ENCODE measurements at places on chromosomes 4 and X.

DNA sequence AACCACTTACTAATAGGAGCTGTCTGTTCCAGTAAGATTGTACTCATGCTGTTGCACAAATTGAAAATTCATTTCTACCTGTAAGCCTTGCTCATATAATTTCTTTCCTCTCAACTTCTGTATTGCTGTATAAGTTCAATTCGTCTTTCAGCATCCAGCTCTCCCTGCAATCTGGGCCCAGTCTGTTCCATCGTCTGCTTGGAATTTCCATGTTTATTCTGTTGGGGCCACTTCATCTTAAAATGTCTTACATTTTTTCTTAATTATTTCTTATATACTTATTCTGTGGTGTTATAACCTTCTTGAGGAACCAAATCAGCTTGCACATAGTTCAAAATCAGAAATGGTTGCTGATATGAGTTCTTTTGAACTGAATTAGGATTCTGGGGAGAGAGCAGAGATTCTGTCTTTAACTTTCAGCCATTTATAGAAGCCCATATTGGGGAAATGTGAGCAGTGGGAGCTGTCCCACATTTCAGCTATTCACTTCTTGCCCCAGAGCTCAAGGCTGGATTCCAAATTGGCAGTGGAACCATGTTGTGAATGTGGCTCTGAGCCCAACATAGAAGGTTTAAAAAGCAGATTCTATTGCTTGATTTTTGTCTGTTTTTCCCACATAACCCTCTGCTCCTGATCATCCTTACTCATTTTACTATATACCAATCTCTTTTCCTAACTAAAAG lies 291.9 kb downstream of the BMPR1B start:
- DNase-seq, result no peak

GRCh38 chr4:27327421-27328181 lies 467.0 kb downstream of the STIM2 start:
- DNase-seq, result no peak

DNA sequence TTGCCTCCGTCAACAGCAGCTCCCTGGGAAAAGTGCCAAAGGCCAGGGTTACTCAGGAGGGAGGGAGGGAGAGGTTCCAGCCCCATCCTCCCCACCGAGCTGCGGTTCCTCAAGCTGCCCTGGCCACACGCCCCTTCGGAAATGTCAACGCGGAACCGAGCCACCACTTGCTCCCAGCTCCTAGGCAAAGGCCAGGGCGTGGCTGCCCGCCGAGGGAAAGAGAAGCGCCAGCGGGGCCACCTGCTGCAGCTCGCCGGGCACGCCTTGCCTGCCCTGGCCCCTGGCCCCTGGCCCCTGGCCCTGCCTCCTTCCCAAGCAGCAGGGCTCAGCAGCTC lies 15.3 kb downstream of the SLC6A8 start:
- DNase-seq, result no peak

DNA sequence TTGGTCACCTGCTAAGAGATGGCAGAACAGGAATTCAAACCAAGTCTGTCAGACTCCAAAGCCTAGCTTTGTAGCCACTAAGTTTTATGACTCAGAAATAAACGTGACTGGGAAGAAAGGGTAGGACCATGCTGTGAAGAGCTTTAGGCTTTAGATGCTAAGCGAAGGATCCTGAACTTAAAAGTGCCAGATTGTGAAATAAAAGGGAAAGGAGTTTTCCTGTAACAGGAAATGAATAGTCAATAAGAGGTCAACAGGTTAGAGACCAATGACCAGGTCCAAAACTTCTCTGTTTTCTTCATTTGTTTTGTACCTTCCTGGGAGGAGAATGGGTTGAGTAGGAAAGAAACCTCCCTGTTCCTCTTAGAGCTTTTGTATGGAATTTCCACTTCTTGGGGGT lies 98.8 kb upstream of the EOLA2 start:
- no peak for DNase-seq

DNA sequence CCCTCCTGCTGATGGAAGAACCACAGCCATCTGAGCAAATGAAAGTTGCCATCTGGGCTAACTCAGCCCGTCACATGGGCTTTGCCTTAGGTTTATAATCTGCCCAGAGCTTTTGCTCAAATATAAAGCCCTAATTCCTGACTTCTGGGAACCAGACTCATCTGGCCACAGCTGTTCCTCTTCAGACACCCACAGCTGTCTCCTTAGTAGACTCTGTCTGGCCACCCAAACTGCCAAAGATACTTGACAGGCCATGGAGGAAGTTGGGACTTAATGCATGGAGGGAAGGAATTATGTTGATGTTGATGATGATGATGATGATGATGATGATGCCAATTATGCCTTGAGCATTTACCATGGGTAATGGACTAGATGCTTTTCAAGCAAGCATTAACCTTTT lies 8.0 kb downstream of the LGI2 start:
- no peak for DNase-seq

GRCh38 chr4:141797966-141798365 lies 161.6 kb downstream of the IL15 start:
- no peak for DNase-seq

DNA sequence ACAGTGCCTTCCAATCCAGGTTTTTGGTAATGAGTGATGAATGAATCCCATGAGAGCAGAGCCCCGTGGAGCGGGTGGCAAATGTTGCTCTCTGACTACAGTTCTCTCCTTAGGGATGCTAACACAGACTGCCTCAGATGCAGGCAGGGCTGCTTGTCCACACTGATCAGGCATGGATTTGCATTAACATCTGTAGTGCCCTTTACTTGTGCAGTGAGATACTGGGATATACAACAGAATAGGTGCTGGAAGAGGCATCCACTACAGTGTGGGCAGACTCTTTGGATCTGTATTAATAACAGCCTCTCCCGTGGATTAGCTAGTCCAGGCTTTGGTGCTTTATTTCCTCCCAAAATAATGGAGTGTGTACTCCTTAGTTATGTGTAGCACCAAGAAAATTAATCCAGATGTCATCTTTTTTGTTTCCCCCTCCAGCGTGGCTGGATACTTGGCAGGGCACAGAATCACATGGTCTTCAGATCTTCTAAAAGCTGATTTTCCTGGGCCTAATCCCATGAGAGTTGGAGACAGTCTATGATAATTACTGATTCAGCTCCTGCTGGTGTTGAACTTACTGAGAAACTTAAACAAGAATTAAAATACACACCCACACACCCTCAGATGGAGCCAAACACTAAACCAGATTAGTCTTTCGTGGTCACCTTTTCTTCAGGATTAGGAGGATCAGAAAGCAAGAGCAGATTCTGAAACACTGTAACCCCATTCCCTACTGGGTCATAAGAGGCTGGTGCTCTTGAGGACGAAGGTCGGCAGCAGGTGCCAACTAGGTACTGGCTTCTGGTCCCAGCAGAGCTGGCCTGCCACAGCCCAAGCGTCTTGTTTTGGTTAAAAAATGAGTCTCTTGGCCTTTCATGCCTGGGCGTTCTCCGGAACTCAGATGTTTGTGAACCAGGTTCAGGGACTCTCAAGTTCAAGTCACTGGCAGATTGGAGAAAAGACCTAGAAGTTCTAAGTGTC lies 23.1 kb upstream of the NAP1L5 start:
- no peak for DNase-seq

DNA sequence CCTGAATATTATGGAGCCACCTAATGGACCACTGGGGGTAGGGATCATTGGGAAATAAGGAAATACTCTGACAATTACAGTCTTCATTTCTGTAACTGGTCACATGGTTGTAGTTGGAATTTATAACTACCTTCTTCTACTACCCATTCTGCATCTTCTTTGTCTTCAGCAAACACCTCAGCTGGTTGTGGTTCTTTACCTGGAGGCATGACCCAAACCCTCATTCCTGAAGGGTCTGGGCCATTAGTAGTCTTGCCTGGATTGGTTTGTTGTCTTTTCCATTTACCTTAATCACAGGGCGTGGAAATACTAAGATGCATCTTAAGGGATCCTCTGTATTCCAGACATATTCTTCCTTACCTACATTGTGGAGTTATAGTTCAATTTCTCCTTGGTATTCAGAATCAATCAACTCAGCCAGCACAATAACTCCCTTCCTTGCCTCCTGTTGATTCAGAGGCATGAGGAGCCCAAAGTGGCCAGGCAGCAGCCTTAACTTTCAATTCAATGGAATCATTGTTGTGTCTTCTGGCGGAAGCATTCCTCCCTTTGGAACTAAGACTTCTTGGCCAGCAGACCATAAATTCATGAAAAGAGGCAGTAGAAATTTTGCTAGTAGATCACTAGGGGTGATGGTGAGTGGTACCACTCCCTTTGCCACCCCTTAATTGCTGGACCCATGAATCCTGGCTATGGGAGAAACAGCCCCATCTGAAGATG lies 75.7 kb upstream of the RAP2C start:
- DNase-seq, result no peak

GRCh38 chr4:151192556-151193235 lies 84.3 kb upstream of the PRSS48 start:
- no peak for DNase-seq

DNA sequence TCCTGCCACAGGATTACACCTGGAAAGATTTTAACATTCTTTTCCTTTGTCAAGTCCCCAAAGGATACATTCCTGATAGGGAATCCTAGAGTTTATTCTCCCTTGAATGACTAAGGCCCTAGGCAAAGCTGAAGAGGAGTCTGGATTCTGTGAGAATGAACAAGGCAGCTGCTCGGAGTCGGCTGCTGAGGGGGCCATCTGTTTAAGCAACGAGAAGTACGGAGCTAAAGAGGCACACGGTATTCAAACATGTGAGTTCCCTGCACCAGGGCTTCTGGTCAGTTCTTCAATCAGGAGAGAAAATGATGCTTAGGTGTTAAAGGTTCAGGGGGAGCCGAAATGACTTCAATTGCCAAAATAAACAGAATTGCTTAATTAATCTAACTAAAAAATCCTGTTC lies 97.6 kb downstream of the MGST2 start:
- DNase-seq, result no peak

DNA sequence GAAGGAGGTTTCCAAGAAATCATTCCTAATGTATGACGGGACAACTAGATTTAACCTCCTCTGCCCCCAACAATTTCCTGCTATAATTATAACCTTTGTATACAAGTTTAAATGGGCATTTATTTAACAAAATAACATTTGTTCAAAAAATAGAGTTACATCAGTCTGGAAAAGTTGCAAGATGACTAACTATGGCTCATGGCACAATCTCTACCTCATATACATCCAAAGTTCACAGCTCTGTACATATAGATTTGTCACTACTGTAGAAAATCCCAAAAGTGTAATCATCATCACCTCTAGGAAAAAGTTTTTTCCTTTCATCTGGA lies 3.8 kb upstream of the RPS6KA3 start:
- no peak for DNase-seq

DNA sequence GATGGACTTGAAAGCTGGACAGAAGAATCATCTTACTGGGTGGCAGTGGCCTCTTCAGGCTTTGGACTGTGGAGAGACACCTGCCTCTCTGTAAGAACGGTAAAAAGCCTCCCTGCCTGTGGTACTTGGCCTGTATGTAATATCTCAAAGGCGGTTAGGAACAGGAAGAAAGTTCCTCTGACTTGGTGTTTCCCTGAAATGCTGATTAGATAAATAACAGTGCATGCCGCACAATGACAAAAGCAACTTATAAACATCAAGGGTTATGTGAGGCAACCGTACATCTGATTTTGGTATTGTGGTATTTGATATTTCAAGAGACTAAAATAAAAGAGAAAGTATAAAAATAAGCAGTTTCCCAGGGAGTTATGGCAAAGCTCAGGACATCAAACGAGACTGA lies 92.4 kb upstream of the SORBS2 start:
- DNase-seq, result no peak

- DNase-seq, result no peak
Observed at GRCh38 chr4:3407930-3408792, 33.6 kb upstream of the HGFAC start.

DNA sequence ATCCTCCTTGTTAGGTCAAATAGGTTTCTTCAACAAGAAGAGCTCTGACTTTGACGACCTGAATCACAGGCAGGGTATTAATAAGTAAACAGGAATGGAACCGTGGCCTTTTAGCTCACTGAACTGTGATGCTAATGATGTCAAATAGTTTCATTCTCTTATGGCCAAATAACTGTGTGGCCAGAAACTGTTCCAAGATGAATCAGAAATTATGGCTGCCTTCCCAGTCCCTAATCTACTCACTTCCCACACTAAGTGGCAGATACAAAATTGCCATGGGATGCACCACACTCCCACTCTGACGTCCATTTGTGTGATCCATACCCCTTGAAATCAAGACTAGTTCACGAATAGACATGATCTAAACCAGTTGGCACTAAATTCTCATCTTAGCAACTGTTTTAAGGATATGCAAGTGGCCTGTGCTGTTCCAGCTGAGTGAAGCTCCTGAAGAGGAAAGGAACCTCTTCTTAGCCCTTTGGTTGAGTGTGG lies 455.4 kb downstream of the IL15 start:
- no peak for DNase-seq

DNA sequence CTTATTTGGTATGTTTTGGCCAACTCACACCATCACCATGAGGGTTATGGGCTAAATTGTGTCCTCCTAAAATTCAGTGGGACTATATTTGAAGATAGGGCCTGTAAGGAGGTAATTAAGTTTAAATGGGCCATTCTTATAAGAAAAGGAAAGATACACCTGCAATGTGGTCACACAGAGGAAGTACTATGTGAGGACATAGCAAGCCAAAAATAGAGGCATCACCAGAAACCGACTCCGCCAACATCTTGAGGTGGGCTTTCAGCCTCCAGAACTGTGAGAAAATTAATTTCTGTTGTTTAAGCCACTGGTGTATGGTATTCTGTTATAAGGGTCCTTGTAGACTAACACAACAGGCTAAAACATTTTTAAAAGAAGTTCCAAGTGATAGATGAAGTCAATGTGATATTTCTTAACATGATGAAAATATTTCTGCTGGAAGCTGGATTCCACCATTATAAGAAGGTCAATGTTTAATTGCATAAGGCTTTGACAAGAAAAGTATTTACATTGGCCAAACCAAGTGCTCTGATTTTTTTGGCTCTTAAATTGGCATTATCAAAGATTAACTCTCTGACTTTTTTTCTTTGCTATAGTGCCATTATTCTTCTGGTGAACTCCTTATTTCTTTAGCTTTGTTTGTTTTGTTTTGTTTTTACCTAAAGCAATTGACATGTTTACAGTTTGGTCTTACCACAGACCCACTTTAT lies 540.9 kb downstream of the PPARGC1A start:
- no peak for DNase-seq

GRCh38 chrX:40446921-40447320 lies 133.8 kb upstream of the ATP6AP2 start:
- no peak for DNase-seq

GRCh38 chrX:3582451-3582850 lies 131.0 kb downstream of the PRKX start:
- DNase-seq, result no peak

GRCh38 chr4:150970685-150971151 lies 44.4 kb downstream of the LRBA start:
- DNase-seq, result no peak

DNA sequence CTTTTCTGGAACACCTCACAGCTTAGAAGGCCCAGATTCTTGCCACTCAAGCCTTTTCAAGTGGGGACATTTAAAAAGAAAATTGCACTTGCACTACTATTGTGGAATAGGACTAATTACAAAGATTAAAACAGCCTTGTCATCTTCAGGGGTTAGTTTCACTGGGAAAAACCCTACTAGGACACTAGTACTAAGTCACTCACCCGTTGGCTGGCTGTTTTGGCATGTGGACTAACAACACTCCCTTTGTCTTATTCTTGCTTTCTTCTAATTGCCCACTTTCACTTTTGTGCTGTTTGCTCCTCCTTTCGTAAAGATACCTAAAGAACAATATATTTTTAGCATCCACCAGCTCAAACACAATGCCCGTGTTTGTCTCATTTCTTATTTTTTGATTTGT lies 200.9 kb upstream of the MID1 start:
- DNase-seq, result no peak

Data from effector CD4-positive, alpha-beta T cell (primary cell).